ENCODE measurements at places on chromosomes 2 and 18. TPM values are rescaled to one million over a fixed set of nuclear protein-coding genes. Genes with fewer than 3 reads are reported as not detected.
A peak's percentile ranks its signal among the peaks of the same experiment; 100 is the strongest.

The KCNE4 gene
- not detected for total RNA-seq

DNA sequence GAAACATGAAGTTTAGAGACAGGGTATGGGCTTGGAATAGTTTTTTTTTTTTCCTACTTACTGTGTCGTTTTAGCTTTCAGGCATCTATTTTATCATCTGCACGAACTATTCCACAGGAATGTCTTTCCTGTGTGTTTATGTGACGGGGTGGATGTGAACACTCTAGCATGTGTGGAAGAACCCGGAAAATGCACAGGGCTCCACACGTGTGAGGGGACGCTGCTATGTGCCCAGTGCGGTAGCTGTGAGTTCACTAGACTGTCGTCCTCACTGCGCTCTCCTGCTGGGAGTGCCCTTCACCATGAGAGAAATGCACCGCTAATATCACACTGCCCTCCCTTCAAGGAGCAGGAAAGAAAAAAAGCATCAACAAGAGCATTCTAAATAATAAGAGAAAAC, 250.8 kb upstream of the PXDN start:
- no peaks in the 10 kb centered on the region for H3K4me1 ChIP-seq
- H3K4me3 ChIP-seq: no peak overlapping the region
- peaks cover 90% of the 10 kb centered on the region for H3K27me3 ChIP-seq
- no peak overlapping the region for H3K27ac ChIP-seq
- H3K36me3 ChIP-seq: no peaks in the 10 kb centered on the region
- DNase-seq: no peak

- no peak overlapping the region for H3K27ac ChIP-seq
- no peaks in the 10 kb centered on the region for H3K36me3 ChIP-seq
- H3K4me3 ChIP-seq: no peak overlapping the region
Measured at GRCh38 chr2:75134860-75135259, 64.5 kb downstream of the TACR1 start.

- H3K27me3 ChIP-seq: no peaks in the 10 kb centered on the region
- H3K4me3 ChIP-seq: no peak overlapping the region
- H3K36me3 ChIP-seq: no peaks in the 10 kb centered on the region
- H3K4me1 ChIP-seq: no peaks in the 10 kb centered on the region
- no peak overlapping the region for H3K27ac ChIP-seq
- no peak for DNase-seq
Measured at GRCh38 chr2:127122361-127123027, 15.5 kb upstream of the BIN1 start.

DNA sequence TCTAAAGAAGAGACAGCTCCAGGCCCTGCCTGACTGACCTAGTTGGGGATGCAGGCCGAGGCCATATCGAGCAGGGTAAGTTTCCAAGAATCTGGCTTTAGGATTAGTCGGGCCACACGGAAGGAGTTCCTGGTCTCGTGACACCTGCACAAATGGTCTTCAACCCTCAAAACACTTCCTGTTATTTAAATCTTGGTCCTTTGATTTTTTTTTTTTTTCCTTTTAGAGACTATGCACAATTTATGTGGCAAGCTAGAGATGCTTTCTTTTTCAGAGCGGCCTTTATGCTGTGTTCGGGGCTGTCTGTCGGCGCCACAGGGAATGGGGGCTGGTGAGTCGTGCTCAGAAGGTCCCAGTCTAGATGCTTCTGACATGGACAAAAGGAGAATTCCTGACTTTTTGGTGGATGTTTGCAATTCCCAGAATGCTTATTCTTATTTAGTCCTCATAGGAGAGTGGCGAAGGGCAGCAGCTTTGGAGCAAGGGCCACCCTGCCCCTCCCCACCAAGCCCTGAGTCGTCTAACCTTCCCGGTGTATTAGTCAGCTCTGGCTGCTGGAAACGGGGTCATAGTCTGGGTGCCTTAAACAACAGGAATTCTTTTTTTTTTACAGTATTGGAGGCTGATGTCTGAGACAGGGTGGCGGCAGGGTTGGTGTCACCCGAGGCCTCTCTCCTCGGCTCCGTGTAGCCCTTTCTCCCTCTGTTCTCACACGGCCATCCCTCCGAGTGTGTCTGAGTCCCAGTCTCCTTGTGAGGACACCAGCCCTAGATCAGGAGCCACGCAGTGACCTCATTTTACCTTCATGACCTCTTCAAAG, 27.4 kb downstream of the HPCAL1 start:
- no peak overlapping the region for H3K4me3 ChIP-seq
- H3K4me1 ChIP-seq: peaks cover 17% of the 10 kb centered on the region
- peak; percentile 65 for DNase-seq
- H3K36me3 ChIP-seq: peaks cover 7% of the 10 kb centered on the region
- H3K27me3 ChIP-seq: no peaks in the 10 kb centered on the region
